ENCODE measurements at places on chromosomes 13 and 19.
A peak's percentile ranks its signal among the peaks of the same experiment; 100 is the strongest.

- no peak for DNase-seq
Measured at GRCh38 chr19:38695832-38696728, 48.2 kb downstream of the CAPN12 start.

DNA sequence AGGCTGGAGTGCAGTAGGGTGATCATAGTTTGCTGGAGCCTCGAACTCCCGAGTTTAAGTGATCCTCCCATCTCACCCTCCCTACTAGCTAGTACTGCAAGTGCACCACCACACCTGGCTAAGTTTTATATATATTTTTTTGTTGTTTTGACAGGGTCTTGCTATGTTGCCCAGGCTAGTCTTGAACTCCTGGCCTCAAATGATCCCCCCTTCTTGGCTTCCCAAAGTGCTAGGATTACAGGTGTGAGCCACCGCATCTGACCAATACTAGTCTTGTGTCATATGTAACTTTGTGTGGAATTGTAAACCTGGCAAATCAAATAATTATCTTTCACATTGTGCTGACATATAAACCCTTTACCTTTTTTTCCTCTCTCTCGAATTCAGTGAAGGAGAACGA is 10.2 kb downstream of the HNRNPM start:
- no peak for DNase-seq

DNA sequence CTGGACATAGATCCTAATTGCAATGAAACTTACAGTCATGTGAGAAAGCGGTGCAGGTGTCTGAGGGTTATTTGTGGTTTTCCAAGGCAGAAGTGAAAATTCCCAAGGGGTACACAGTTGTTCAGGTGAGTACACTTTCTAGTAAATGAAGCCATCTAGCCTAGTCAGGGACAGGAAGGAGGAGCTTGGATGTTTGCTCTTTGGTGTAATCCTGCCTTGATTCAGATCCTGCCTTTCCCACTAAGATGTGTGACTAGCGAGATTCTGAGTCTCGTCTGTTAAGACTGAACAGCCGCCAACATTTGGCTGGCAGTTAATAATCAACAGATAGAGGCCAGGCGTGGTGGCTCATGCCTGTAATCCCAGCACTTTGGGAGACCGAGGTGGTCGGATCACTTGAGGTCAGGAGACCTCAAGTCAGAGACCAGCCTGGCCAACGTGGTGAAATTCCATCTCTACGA is 2.5 kb downstream of the RPS9 start:
- DNase-seq = no peak

DNA sequence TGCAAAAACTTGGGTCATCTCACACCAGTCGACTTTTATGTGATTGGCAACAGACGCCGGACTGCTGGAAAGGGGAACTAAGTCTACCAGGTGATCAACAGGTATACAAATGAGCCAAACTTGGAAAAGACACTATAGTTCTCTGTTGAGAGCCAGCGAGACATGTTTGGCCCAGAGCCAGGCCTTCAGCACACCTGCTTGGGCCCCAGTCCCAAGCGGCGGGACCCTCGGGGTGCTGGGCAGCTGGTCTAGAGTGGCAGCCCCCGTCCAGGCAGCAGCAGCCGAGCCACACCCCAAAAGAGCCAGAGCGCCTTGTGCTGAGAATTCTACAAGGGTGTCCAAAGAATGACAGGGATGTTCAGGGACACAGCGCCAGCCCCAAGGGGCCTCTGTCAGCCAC is 28.0 kb downstream of the NAXD start:
- DNase-seq = no peak

GRCh38 chr19:48867746-48868113 is 687 bp downstream of the PLEKHA4 start:
- no peak for DNase-seq

- DNase-seq = no peak
Measured at GRCh38 chr19:10422846-10423245, 2.5 kb downstream of the PDE4A start.

DNA sequence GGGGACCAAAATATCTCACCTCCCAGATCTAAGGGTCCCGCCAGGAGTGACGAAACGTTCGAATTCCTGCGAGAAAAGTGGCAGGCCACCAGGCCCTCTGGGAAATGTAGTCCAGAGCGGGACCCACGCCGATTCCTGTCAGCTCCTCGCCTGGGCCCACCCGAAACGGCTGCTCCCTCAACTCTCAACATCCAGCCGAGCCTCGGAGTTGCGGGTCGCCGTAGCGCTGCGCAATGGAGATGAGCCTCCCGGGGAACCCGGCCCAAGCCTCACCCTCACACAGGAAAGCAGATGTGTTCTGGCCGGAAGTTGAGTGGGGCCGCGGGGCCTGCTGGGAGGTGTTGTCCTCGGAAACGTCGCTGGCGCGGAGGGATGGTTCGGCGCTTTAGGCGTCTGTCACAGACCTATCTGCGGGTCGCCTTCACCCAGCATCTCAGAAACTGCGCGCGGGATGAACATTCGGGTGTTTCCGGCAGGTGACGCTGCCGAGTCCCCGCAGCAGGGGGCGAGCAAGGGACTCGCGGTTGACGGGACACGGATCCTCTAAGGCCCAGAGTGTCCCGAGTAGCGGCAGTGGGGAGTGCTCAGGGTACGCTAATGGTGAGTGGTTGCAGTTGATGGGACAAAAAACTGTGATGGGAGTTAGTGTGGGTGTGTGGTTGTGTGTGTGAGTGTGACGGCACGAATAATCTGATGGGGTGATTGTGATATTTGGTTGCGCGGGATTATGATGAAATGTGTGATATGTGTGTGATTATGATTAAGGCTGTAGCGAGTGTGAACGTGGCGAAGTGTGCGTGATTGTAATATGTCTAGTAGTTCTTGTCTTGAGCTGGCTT is at the start of the genes ZNF568 and ZNF829:
Gene ZNF568 (plus strand): TSS at position 341 of the 839 bp plus-strand sequence. CDS start 6,439 bp downstream, outside the sequence.
Gene ZNF829 (minus strand): TSS at position 300 of the 839 bp plus-strand sequence. CDS start 1,124 bp downstream, outside the sequence.
- DNase-seq = peak; percentile 86

DNA sequence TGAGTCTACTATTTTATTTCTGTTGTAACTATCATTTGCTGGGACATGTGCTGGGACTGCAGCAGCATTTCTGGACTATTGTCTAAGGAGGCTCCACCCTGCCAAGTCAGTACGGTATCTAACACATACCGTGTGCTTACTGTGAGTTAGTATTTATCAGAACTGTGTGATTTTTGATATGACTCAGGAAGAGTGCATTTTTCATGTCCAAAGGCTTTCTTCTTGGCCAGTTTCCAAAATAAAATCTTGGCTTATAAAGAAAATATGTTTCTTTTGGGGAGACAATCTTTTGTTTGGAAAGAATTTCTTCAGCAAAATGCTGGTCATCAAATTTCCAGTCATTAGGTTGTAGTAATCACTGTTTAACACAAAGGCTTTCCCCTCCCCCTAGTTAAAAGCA is 11.6 kb downstream of the PARP4 start:
- no peak for DNase-seq

DNA sequence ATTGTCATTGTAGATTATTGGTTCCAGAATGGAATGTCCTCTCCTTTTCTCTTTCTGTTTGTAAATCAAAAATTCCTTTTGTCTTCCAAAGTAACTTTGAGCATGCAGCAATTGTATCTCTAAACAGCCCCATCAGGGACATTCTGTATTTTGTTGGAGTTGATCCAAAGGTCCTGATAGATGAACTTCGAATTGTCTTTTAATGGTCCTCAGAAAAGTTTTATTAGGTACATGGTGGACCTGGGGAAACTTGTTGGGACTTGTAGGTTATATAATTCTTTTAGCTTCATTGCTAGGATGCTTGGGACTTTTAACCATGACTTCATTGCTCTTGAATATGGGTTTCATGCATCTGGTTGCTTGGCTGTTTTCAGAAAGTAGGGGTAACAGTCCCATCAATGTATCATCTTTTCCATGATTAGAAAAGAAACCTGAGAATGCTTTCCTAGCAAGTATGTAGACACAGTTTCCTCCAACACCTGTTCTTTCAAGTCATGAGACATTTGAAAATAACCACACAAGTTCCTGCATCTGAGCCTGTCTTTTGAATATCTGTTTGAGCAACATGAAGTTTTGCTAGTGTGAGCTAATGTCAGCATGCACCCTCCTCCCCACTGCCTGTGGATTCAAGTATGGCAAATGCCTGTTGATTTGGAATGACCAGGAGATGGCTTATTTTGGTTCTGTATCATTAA is 413.1 kb downstream of the KCNRG start:
- DNase-seq = no peak

- DNase-seq = no peak
Measured at GRCh38 chr13:41458187-41458760, 924 bp downstream of the RGCC start.

- DNase-seq = no peak
Measured at GRCh38 chr13:66353664-66354063, 876.5 kb downstream of the PCDH9 start.

- no peak for DNase-seq
Measured at GRCh38 chr19:21610341-21610740, 104.9 kb downstream of the ZNF429 start.

DNA sequence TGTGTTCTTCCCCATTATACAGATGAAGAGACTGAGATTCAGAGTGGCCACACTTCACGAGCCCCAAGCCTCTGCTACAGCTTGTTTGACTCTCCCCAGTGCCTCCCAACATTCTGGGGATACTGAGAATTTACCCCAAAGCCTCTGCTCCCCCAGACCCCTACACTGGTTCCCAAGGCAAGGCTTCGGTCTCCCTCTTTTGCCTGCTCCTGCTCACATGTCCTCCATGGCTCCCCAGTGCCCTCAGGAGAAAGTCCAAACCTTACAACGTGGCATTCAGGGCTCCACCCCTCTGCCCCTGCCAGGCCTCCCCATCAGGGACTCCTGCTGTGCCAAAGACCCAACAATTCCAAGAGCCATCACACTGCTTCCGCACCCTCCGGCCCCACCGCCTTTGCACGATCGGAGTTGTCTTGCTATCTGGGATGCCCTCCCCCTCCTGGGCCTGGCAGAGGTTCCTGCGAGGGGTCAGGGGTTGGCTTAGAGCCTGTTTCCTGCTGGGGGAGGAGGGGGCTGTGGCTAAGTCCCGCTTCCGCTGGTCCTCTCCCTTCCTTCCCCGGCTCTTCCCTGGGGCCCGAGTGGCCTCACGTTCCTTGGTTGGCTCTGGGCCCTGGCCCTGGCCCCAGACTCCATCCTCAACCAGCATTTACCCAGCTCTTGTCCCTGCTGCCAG is 15.4 kb downstream of the GTPBP3 start:
- DNase-seq = no peak

GRCh38 chr13:111967572-111968201 is 99.3 kb upstream of the SOX1 start:
- DNase-seq = no peak

GRCh38 chr13:22135446-22135845 is 464.6 kb downstream of the FGF9 start:
- no peak for DNase-seq

- DNase-seq = no peak
Measured at GRCh38 chr19:15417699-15418098, 1.1 kb downstream of the AKAP8L start.

GRCh38 chr19:30674656-30675055 is 302.5 kb downstream of the ZNF536 start:
- DNase-seq = no peak

DNA sequence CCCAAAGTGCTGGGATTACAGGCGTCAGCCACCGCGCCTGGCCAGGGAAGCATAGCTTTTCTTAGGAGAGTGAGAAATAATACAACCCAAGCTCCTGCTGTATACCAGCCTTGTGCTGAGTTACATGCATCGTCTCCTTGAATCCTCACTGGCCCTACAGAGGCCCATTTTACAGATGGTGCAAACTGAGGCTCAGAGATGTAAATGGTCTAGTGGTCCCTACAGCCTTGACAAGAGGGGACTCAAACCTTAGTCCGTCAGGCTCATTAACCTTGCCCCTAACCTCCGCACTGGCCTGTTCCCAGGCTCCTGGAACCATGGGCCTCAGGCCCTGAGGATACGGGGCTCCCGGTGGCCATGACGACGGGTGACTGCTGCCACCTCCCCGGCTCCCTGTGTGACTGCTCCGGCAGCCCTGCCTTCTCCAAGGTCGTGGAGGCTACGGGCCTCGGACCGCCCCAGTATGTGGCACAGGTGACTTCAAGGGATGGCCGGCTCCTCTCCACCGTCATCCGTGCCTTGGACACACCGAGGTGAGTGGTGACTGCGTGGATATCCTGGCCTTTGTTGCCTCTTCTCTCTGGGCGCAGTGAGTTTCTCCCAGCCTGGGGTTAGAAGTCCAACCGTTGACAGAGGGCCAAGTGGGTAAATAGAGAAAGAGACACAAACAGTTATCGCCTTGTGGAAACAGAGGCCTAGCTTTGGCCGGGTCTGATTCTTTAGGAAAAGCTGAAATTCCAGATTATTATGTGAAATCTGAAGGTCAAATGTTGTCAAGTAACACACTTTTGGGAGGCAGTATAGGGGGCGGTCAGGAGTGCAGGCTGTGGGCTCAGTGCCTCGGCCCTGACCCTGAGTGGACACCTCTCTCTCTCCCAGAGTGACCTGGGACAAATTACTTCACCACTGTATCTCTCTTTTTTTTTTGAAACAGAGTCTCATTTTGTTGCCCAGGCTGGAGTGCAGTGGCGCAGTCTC is 8.7 kb downstream of the MARCHF2 start:
- no peak for DNase-seq

DNA sequence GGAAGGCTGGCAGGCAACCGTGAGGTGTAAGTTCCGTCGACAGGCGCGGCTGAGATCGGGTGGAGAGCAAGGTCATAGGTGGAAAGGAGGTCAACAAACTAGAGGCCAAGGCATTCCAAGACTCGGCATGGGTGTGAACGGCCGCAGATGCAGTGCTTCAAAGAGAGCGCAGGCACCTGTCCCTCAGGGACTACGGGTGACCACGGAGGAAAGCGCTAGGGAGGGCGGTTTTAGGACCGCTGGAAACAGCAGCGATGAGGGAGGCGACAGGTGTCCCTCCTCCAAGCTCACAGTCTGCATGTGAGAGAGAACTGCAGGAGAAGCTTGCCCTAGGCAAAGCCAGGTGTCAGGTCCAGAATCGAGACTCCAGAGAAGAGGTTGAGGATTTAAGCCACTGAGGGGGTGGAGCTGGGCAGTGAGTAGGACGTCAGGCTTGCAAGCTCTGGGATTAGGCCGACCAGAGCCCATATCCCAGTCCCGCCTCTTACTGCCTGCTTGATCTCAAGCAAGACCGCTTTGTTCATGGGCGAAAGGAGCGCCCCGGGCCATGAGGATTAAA is 1.6 kb upstream of the MLNR start:
- DNase-seq = no peak

- DNase-seq = no peak
Measured at GRCh38 chr13:87981416-87981815, 310.2 kb downstream of the SLITRK5 start.

- no peak for DNase-seq
Measured at GRCh38 chr13:110374431-110375370, 67.6 kb downstream of the COL4A2 start.

DNA sequence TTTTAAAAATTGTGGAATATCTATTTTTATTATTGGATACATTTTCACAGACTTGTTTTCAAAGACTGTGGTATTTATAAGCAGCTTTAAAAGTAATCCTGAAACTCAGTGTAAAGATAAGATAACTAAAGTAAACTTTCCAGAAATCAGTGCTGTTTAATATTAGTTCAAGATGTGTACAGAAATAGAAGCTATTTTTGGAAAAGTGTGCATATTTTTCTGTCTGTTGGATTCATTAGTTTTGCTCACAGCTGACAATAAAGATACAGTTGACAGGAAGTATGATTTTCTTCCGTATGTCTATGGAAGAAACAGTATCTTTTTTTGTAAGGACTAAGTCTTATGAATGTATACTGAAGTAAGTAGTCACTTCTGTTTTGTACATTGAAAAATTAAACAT is 85.9 kb downstream of the GJA3 start:
- no peak for DNase-seq

Measured in vagina (tissue), 2 donors.